ENCODE measurements at places on chromosomes 13 and 19.
A peak's percentile ranks its signal among the peaks of the same experiment; 100 is the strongest.

DNA sequence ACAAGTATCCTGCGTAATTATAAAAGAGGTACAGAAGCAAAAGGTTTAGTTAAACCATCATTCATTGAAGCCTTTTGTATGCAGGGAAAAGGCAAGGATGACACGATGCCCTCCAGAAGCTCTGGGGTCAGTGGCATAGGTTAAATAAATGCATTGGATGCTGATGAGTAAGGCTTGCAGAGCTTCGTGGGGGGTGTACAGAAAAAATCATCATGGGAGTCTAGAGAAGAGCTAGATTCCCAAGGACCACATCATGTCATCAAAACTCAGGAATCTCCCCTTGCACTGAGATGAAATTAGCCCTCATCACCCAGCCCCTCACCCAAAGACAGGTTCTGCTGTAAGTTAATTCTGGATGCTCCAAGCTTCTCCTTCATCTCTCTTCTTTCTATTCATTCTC, 8.3 kb downstream of the FPR1 start:
- DNase-seq, result no peak

GRCh38 chr19:17184371-17184841, 30.8 kb upstream of the USE1 start:
- DNase-seq, result no peak

GRCh38 chr13:52925775-52926285, 77.4 kb upstream of the PCDH8 start:
- no peak for DNase-seq

GRCh38 chr19:46746281-46747057, at the start of gene STRN4:
STRN4 (minus strand) TSS chr19:46746450; CDS start chr19:46746430, 20 bp downstream.
- peak; percentile 47 for DNase-seq

DNA sequence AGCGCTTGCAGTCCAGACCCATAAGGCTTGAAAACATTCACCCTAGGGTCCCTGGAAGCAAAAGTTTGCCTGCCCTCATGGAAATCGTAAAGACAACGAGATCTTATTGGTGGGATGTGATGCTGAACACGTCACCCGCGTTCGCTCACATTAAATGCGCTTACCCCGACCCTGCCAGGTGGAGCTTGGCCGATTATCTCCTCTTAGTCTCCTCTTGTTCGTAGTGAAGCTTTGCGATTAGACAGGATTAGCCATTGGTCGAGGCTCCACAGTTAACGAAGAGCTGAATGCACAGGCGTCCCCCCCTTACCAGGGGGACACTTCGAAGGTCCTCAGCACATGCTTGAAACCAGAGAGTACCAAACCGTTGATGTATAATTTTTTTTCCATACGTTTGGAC, 16.0 kb upstream of the KDM4B start:
- no peak for DNase-seq

DNA sequence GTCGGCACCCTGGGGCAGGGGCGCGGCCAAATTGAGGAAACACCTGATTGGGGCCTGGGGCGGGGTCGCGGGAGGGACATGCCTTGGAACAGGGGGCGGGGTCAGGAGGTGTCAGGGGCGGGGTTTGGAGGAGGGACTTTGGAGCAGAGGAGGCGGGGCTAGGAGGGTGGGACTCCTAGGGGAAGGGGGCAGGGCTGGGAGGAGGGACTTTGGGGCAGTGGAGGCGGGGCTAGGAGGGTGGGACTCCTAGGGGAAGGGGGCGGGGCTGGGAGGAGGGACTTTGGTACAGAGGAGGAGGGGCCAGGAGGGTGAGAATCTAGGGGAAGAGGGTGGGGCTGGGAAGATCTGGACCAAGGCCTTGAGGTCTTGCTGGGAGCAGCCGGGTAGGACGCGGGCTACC, 21.9 kb downstream of the GRIN2D start:
- no peak for DNase-seq

DNA sequence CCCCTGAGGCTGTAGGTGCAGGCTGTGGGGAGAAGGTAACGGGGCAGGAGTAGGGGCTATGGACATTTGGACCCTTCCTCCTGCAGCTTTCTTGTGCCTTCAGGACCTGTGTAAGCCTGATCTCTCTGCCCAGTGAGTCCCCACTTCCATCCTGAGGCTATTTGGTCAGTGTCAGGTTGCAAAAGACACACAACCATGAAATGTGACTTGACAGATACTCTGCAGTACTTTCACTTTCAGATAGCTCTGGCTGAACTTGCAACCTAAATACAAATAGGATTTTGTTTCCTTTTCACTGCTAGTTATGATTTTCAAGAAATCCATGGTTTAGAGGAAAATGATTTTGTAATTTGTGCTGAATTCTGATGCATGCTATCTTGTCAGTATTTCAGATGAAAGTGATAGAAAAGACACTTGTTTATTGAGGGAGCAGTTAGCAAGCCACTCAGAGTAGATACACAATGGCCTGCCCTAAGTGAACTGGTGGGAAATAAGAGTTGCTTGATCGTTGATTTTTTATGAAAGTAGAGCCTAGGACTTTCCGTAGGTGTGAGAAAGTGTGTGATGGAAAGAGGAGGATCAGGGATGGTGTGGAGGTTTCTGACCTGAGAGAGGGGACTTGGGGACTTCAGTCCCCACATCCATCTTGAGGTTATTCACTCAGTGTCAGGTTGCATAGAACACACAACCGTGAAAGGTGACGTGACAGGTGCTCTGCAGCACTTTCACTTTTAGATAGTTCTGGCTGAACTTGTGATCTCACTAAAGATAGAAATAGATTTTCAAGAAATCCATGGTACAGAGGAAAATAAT, 18.1 kb upstream of the EID2 start:
- DNase-seq, result no peak

GRCh38 chr13:30256713-30257467, 50.5 kb downstream of the KATNAL1 start:
- DNase-seq, result no peak

DNA sequence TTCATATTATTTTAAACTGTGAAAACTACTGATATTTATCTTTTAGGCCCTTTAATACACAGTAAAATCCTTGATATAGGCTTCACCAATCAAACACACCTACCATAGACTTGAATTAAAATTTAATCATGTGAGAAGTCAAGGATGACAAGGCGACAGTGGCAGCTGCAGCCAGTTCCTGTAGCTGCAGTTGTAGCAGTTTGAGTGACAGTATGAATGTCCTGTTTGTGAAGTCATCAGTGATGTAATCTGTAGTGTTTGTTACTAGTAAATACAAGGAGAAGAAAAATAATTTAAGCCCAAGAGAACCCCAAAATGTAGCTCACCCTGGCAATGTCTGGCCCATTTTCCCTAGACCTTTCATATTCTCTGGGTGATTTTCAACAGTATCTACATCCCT, 897.0 kb downstream of the SLITRK6 start:
- DNase-seq, result no peak

- DNase-seq, result no peak
Measured at GRCh38 chr19:38307597-38307996, 3.5 kb downstream of the C19orf33 start.

- no peak for DNase-seq
Measured at GRCh38 chr13:110248449-110249143, 58.4 kb downstream of the COL4A1 start.

- DNase-seq, result no peak
Measured at GRCh38 chr19:41352609-41353465, 885 bp downstream of the TGFB1 start.

DNA sequence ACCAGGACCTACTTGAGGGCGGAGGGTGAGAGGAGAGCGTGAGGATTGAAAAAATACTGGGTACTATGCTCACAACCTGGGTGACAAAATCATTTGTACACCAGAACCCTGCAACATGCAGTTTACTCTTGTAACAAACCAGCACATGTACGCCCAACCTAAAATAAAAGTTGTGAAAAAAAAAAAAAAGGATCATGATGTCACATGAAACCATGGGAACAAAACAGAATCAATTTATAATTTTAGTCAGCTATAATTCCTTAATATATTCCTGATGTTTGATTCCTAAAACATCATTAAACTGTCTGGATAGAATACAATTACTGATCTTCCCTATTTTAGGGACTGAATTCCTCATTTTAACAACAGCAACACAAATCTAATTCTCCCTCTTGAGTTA, 160.6 kb upstream of the SPRY2 start:
- no peak for DNase-seq

- no peak for DNase-seq
Measured at GRCh38 chr19:41844601-41845000, at the start of gene LYPD4. LYPD4 (minus strand) TSS chr19:41844683; CDS start chr19:41839285, 5,398 bp downstream.

DNA sequence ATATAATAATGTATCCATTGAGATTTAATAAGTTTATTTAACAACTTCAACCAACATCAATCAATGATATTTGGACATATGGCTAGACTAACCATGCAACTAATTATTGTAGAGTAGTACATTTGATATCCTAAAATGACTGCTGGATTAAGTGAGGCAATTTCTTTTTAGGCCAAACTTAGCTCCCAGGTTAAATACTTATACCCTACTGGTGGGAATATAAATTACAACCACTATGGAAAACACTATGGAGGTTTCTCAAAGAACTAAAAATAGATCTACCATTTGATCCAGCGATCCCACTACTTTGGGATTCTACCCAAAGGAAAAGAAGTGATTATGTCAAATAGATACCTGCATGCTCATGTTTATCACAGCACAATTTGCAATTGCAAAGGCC, 345.8 kb downstream of the RBM26 start:
- no peak for DNase-seq

DNA sequence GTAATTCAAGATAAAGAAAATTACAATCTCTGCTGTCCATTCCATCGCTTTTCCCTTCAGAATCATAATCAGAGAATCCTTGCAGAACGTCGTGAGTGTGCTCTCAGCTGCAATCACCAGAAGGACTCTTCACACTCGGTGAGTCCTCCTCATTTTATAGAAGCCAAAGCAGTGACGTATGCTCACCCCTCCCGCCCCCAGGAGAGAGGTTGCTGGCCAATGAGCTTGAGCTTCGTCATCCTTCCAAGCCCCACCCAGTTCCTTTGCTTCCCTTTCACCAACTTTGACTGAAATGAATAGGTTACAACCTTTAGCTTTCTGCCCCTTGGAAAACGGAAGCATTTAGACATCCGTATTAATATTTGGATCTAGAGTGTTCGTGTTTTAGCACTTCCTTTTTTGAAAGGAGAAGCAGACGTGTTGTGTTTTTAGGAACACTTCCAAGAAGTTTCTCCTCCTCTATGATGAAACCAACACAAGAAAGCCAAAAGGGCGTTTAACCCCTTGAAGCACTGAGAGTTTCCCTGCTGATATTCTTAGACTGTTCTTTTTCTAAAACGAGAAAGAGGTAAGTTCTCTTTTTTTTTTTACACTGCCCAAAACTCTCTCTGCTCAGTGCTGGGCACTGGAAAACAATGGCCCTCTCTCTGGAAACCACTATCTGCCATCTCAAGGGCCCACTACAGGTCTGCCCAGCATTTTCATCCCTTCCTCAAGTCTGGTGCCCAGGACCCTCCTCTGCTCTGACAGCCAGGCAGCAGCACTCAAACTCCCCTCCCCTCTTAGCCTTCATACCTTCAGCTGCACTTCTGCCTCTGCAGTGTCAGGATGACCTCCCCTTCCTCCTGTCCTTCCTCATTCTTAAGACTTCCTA, 44.3 kb upstream of the CEACAM21 start:
- DNase-seq, result no peak

DNA sequence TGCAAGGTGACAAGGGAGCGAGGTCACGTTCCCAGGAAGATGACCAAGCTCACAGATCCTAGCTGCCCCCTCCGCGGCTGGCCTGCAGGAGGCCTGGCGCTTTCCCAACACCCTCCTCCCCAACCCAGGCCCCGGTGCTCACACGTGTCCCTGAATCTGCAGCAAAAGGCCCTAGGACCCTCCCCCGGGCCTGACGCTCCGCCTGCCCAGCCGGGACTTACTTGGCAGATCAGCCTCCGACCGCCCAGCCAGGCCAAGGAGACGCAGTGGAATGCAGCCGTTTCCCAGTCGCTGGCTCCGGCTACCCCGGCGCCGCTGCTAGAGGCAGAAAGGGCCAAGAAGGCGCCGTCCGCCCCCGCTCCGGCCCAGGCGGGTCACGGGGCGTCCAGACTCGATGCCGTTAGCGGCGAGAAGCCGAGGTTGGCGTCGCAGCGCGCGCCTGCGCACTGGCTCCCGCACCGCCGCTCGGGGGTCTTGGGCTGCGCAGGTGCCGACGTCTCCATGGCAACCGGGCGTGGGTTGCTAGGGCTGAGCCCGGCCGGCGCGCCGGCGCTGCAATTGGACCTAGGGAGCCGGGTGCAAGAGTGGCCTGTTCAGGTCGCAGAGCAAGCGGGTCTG, at the start of gene PNMA8A:
Gene PNMA8A, minus strand, starts transcription at position 448 of the 618 bp plus-strand sequence. CDS start 528 bp downstream, outside the sequence.
- DNase-seq, result peak; percentile 94

DNA sequence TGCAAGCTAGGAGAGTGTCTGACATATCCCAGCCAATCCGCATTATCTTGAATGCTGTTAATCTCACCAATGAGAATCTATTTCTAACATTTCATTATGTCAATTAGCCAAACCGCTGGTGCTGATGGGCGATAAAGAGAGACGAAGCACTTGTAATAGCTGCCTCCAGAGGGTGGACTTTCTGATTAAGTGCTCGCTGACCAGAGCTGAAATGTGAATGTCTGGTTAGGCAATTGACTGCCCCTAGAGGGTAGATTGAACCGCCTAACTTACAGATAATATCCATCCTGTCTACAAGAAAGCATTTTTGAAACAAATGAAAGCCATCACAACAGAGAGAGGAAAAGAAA, 552 bp upstream of the GRWD1 start:
- no peak for DNase-seq

- no peak for DNase-seq
Measured at GRCh38 chr13:93861818-93862217, 617.7 kb downstream of the DCT start.

DNA sequence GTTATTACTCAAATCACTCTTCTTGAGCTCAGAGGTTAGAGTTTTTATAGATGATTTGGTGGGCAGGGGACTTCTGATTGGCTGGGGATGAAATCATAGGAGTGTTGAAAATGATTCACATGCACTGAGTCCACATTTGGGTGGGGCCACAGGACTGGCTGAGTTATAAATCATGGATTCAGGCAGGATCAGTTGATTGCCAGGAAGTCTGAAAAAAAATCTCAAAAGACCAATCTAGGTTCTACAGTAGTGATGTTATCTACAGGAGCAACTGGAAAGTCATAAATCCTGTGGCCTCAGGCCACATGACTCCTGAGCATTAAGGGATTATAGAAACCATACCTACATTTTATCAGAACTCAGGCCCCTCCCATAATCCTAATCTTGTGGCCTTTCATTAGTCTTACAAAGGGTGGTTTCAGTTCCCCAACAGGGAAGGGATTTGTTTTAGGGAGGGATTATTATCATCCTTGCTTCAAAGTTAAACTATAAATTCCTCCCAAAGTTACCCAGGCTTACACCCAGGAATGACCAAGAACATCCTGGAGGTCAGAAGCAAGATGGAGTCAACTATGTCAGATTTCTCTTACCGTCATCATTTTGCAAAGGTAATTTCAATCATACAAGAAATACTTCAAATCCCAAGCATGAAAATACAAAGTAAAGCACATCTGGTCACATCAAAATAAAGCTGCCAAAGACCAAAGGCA, 5.6 kb upstream of the CCDC70 start:
- DNase-seq, result no peak

- no peak for DNase-seq
Measured at GRCh38 chr19:2057484-2058469, 6.7 kb upstream of the MKNK2 start.

DNA sequence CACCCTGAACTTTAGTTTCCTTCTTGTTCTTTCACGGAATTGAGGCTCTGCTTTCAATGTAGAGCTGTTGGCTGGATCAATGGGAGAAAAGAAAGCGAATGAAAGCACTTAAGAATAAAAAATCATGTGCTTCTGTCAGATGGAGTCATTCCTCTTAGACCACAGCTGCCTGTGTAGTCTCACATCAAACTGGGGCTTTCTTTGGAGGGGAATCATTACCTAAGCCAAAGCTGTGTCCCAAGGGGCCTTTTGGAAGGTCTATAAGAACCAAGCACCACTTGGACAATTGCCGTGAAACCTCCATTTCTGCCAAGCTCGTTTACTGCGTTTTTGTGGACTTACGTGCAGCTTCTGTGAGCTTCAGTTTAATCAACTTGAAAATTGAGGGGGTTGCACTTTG, 44.2 kb upstream of the RNF113B start:
- DNase-seq, result no peak

All from neuronal stem cell (in vitro differentiated cells).